ENCODE measurements at places on chromosomes 2 and 18.
A peak's percentile ranks its signal among the peaks of the same experiment; 100 is the strongest.

- peak; percentile 71 for DNase-seq
Measured at GRCh38 chr2:28393114-28393836, 617 bp downstream of the FOSL2 start.

DNA sequence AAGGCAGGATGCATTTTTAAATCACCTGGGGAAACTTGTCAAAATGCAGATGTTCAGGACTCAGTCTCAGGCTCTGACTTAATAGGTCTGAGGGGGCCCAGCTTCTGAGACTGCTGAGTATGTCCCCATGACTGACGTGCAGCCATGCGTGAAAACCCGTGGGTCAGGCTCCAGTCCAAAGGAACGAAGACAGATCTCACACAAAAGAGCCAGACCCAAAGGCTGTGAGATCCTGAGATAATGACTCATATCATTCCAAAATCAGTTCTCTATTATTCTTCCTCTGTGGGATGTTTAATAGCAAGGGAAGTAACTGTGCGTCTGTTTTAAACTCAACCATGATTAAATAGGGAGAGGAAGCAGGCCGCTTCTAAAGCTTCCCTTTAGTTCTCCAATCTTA is 107.4 kb upstream of the ACAA2 start:
- DNase-seq = no peak

DNA sequence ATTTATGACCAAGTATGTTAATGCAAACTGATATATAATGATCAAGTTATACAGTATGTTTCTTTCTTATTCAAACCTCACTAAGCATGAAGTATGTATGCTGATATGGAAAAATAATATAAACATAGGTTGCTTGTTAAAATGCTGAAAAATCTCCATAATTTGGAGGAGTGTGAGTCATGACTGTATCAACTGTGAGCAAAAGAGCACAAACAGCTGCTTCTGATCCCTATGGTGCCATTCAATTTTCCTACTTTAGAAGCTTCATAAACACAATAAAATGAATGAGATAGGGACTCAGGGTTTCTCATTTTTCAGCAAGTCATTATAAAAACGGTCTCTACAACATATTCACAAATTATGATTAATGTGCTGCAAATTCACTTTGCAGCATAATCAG is 129.9 kb upstream of the TFPI start:
- no peak for DNase-seq

DNA sequence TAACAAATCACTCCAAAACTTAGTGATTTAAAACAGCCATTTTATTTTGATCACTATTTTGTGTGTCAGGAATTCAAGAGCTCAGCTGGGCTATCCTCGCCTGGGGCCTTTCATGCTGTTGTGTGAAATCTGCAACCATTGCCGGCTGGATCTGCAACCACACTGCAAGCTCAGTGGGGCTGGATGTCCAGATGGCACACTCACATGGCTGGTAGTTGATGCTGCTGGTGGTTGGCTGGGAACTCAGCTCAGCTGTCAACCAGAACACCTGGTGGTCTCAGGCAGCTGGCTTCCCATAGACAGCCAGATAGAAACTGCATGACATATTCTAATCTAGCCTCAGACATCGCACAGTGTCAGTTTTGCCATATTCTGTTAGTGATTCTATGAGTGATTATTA is 30.6 kb upstream of the AP1S3 start:
- DNase-seq = no peak

- DNase-seq = no peak
Measured at GRCh38 chr2:152620208-152620607, 97.1 kb downstream of the PRPF40A start.

DNA sequence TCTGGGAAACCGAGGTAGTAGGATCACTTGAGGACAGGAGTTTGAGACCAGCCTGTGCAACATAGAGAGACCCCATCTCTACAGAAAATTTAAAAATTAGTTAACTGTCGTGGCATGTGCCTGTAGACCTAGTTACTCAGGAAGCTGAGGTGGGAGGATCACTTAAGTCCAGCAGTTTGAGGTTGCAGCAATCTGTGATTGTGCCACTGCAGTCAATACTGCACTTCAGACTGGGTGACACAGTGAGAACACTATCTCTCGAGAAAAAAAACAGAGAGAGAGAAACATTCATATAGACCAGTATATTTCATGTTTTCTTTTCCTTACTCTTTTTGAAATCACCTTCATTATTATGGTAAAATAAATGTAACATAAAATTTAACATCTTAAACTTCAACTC is 290.7 kb upstream of the CYP26B1 start:
- DNase-seq = no peak

GRCh38 chr2:18047213-18047611 is 168.7 kb downstream of the KCNS3 start:
- no peak for DNase-seq

GRCh38 chr2:39875182-39875913 is 96.3 kb upstream of the THUMPD2 start:
- DNase-seq = no peak

- no peak for DNase-seq
Measured at GRCh38 chr2:150587547-150588505, 100.4 kb upstream of the RND3 start.

DNA sequence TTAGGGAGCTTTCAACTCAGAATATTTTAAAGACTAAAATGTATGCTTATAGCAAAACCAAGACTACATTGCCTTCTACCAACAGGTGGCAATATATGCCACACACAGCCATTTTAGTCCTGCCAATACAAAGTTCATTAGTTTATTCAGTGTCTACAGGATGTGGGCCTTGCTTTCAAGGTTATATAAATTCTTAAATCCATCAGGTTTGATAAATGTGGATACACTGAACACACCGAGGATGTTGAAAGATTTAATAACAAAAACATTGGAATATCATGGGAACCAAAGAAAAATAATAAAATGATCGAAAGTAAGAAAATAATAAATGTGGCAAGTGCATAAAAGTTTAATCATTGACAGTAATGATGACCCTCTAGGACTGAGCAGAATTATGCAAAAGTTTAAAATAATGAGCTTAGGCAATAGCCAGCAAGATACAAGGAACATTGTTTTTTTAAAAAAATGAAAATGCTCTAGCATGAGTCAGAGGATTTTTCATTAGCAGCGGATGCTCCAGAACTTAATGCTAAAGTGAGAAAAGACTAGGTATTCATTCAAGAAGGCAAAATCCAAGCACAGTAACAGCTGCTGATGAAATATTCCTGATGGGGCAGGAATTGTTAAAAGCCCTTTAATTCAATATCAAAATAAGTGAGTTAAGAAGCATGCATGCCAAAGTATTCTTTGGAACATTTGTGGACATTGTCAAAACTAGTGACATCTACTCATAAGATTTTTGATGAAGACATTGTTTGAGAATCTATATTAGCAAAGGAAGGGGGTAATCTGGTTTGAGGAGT is 14.2 kb downstream of the SCN9A start:
- no peak for DNase-seq

DNA sequence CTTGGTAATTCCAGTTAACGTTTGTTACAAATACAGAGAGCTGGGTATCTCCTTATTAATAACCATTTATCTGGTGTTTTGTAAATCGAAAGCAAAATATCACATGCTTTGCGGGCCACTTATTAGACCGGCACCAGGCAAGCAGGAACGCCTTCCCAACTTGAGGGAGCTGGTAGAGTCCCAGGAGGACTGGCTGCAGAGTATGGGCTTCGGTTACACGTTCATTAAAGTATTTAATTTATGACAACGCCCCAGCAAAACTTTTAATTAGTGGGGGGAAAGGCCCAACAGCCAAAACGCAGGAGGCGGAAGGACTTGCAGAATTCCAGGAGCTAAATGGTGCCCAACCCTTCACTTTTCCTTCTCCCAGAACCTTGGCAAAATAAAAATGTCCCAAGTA is 3.7 kb downstream of the SMAD7 start:
- no peak for DNase-seq

DNA sequence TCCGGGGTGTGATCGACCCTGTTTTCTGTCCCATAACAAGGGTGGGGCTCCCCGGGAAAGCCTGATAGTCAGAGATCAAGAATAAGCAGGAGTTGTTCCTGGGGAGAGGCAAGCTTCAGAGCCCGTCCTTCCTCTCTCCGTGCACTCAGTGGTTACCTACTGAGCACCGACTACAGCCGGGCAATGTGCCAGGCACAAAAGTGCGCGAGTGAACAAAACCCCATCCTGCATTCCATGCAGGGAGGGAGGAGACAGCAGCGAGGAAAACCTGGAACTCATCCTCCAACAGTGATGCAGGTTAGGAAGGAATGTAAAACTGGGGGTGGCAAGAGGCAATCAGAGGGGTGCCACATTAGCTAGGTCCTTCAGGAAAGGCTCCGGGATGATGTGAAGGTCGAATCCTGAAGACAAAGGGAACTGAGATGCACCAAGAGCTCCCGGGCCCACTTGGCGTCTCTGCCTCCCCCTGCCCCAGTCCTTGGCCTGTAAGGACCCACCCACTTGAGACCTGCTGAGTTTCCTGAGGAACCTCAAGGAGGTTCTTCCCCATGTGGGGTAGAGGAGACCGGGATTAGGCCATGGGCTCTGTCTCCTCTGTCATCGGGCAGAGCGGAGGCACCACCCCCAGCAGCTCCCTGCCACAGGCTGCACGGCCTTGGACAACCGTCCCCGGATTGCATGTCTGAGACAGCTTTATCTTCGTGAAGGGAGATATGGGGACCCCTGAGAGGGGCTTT is 198.2 kb downstream of the NDUFA10 start:
- DNase-seq = no peak

DNA sequence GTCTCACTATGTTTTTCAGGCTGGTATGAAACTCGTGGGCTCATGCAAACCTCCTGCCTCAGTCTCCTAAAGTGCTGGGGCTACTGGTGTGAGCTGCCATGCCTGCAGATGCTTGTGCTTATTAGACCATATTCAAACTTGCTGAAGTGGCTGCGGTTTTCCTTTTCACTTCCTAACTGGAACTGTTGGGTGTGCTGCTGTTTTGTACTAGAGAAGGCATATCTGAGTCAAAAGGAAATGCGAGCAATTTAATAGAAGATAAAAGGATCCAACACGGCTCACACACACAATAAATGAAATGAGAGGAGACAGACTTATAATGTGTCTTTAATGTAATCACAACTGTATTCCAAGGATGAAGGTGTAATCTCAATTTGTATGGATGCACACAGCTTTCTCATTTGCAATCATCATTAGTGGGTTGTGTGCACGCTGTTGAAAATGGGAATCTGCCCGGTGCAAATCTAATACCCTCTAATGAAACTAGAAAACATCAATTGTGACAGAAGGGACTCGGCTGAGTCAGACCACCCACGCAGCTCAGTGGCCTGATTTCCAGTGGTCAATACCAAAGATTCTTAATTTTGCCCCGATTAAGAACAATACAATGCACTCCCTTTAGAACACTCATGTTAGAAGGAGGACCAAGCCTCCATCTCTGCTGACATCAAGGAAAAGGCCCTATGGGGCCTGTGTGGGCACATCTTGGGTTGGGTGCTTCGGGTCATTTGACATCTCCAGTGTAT is 532.7 kb downstream of the TDRD15 start:
- no peak for DNase-seq

GRCh38 chr2:204530464-204530805 is 14.8 kb upstream of the PARD3B start:
- DNase-seq = no peak

- no peak for DNase-seq
Measured at GRCh38 chr2:25561136-25561850, 112.1 kb downstream of the DTNB start.

DNA sequence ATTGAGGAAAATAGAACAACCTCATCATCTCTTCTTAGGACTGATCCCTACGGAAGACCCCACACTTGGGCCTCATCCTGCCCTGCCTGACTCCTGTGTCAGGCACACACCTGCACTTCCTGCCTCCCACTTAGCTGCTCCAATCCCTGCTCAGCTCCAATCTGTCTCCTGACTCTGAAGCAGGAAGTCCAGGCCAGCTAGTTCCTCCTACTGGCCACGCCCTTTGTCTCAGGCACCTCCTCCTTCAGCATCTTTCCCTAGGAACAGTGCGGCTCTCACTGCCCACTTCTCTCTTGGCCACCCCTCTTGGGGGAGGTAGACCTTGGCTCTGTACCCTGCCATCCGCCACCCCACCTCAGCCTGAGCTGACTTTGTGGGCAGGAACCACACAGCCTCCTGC is 135.8 kb downstream of the CELF4 start:
- no peak for DNase-seq

DNA sequence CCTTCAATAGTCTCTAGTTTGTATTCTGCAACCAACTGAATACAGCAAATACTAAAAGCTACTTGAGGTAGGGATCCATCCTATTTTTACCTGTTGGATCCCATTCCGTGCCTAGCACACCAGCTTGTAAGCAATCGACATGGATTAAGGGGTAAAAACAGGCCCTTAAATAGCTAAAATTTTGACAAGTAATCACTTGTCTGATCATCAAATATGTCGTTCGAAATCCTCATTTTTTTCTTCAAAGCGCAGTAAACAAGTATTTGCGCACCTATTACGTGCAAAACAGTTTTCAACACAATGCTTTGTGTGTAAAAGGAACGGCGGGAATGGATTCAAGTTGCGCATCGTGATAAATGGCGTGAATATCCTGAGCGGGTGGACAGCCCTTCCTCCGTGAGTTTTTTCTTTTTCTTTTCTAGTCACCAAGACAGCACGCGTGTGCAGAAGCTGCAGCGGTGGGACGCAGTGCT is 1.4 kb upstream of the ACVR2A start:
- DNase-seq = no peak

GRCh38 chr2:44103639-44104038 is 65.0 kb upstream of the PPM1B start:
- no peak for DNase-seq

- DNase-seq = no peak
Measured at GRCh38 chr2:239018271-239019182, 170.6 kb downstream of the TWIST2 start.

DNA sequence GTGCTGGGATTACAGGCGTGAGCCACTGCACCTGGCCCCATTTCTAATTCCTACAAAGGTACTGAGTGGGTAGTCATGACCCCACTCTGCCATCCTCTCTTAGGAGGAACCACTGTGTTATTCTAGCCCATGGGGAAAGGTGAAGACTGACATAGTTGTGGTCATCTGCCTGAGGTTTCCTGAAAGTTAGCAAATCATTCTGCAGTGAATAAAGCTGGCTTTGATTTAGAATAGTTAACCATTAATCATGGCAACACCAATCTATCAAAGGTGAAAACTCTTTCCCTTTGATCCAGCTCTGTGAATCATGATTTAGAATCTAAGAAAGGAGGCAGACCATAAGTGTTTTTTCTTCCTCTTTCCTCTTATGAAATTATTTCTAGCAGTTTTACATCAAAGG is 50.8 kb downstream of the SUMO1 start:
- DNase-seq = no peak

- DNase-seq = no peak
Measured at GRCh38 chr2:24494410-24494809, 3.4 kb downstream of the NCOA1 start.

GRCh38 chr2:175855236-175855635 is 146.8 kb downstream of the LNPK start:
- DNase-seq = no peak

GRCh38 chr2:74198023-74198460 is 373 bp upstream of the MTHFD2 start:
- no peak for DNase-seq

DNA sequence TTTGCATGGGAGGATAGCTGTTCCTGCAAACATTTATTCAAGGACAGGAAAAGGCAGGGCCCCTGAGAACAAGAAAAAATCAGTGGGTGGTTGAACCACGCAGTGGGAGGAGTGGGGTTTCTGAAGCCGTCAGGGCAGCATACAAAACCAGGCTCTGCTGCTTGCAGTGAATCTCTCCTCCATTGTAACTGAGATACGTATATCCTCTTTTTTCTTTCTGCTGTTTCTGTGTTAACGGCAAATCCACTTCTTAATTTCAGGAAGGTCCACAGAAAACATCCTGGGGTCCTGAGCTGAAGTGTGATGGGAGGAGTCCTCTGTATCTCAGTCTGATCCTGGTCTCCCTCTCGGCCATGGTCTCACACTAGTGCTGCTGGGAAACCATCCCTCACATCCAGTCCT is 27.2 kb upstream of the KCNF1 start:
- no peak for DNase-seq
